HCT116 (cell line): ENCODE measurements at places on chromosomes 16 and 17.

DNA sequence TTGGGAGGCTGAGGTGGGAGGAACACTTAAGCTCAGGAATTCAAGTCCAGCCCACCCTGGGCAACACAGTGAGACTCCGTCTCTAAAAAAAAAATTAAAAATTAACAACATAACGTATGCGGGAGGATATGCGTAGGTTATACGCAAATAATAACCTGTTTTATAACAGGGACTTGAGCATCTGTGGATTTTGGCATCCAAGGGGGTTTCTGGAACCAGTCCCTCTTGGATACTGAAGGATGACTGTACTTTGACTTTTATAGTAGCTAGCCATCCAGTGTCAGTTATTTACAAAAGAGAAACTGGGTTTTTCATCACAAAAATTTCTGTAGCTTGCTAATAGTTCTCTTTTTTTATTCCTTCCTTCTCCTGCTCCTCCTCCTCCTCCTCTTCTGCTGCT, 64.5 kb downstream of the TNRC6C start:
- no peaks in the 10 kb centered on the region for H3K27me3 ChIP-seq
- no peaks in the 10 kb centered on the region for H3K4me1 ChIP-seq
- H3K27ac ChIP-seq, result no peak overlapping the region

GRCh38 chr17:63848834-63849689, 6.6 kb upstream of the SMARCD2 start:
- peak overlapping the region; percentile 61 for H3K27ac ChIP-seq
- no peaks in the 10 kb centered on the region for H3K27me3 ChIP-seq
- peaks cover 28% of the 10 kb centered on the region for H3K4me1 ChIP-seq

- no peaks in the 10 kb centered on the region for H3K27me3 ChIP-seq
- H3K36me3 ChIP-seq, result 0 out of 2 replicates have a peak, but pooled peaks cover 2% of the 10 kb centered on the region
- no peak overlapping the region for H3K4me3 ChIP-seq
- no peak overlapping the region for H3K27ac ChIP-seq
- no peaks in the 10 kb centered on the region for H3K4me1 ChIP-seq
Observed at GRCh38 chr17:688100-688989, 26.3 kb downstream of the VPS53 start.

DNA sequence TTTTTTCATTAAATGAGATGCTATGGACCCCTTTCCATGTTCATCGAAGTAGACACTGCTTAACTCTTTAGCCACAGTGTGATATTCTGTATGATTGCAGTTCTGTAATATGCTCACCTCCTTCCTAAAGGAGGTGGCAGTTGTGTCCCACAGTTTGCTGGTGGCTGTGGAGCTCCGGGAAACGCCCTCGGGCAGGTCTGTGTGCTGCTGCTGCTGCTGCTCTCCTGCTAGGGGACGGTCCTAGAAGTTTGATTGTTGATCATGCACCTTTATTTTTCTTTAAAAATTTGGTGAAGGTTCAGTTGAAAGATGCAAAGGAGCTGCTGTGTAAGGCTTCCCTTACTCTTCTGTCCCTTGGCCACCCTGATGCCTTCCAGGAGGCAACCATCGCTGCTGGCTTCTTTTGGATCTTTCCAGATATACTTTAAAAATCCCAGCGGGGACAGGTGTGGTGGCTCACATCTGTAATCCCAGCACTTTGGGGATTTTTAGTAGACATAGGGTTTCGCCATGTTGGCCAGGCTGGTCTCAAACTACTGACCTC, 8.4 kb upstream of the CLEC18A start:
- no peaks in the 10 kb centered on the region for H3K4me1 ChIP-seq
- H3K36me3 ChIP-seq, result no peaks in the 10 kb centered on the region
- no peak for DNase-seq
- H3K27ac ChIP-seq, result no peak overlapping the region
